ENCODE measurements at places on chromosomes 7 and 10.

DNA sequence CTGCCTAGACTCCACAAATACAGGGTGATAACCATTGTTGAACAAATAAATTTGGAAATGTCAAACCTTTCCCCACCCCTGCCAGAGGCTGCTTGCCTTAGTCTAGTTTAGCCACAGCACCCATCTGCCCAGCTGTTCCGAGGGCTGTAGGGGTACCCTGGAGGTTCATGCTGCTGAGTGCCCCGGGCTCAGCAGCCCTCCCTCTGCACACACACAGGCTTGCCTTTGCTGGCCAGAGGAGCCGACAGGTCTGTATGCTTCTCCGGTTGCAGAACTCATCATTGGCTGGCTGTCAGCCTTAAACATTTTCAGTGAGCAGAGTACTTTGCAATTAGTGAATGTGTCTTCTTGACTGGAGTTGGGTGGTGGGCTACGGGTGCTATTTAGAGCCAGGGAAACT, 122.9 kb downstream of the NRF1 start:
- no peak for DNase-seq

DNA sequence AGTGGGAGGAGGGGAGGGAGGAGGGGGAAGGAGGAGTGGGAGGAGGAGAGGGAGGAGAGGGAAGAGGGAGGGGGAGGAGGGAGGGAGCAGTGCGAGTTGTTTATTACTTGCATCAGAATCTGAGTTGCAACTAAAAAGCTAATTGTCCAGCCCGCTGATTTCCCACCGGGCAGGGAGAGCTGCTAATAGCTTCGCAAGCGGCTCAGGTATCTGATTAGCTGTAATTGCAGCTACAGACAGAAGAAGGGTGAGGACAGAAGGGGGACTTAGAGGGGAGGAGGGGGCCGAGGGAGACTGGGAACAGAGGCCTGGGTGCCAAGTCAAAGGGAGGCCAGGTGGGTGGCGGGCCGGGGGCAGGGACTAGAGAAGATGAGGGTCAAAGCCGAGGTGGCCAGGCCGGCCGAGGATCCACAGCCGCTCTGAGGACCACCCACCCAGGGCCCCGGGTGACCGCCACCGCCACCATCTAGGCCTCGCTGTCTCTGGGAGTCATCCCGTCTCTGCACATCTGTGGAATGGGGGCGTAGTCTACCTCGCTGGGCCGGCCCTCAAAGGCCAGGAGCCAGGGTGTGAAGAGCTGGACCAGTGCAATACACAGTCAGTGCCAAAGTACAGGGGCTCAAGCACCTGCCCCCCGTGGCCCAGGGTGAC, 54.2 kb downstream of the MICALL2 start:
- no peak for DNase-seq

- DNase-seq, result no peak
Observed at GRCh38 chr7:142789441-142789840, 18.7 kb downstream of the PRSS2 start.

- no peak for DNase-seq
Observed at GRCh38 chr10:133420579-133420978, 3.8 kb downstream of the SPRN start.

- DNase-seq, result peak; percentile 39
Observed at GRCh38 chr10:33334805-33335550, 511 bp upstream of the NRP1 start.

GRCh38 chr7:66698652-66699205, 41.8 kb upstream of the RABGEF1 start:
- no peak for DNase-seq

GRCh38 chr10:77442699-77443189, 194.9 kb downstream of the KCNMA1 start:
- no peak for DNase-seq

- no peak for DNase-seq
Observed at GRCh38 chr10:110863361-110863760, 8.4 kb upstream of the PDCD4 start.

DNA sequence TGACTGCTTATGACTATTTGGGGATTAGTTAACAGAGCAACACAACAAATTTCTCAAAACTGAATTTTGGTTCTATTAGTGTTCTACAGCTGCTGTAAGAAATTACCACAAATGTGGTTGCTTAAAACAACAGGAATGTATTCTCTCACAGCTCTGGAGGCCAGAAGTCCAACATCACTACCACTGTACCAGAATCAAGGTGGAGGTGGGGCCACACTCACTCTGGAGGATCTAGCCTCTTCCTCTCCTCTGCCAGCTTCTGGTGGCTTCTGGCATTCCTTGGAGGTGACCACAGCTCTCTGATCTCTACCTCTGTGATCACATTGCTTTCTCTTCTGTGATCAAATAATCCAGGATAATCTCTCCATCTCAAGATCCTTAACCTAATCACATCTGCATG, 194.7 kb upstream of the BMPER start:
- DNase-seq, result no peak

- DNase-seq, result no peak
Observed at GRCh38 chr7:24715661-24716479, 41.4 kb downstream of the GSDME start.

- DNase-seq, result peak; percentile 53
Observed at GRCh38 chr7:87312215-87312865, 33.1 kb upstream of the CROT start.

- DNase-seq, result no peak
Observed at GRCh38 chr7:151249034-151249731, 689 bp upstream of the SMARCD3 start.

DNA sequence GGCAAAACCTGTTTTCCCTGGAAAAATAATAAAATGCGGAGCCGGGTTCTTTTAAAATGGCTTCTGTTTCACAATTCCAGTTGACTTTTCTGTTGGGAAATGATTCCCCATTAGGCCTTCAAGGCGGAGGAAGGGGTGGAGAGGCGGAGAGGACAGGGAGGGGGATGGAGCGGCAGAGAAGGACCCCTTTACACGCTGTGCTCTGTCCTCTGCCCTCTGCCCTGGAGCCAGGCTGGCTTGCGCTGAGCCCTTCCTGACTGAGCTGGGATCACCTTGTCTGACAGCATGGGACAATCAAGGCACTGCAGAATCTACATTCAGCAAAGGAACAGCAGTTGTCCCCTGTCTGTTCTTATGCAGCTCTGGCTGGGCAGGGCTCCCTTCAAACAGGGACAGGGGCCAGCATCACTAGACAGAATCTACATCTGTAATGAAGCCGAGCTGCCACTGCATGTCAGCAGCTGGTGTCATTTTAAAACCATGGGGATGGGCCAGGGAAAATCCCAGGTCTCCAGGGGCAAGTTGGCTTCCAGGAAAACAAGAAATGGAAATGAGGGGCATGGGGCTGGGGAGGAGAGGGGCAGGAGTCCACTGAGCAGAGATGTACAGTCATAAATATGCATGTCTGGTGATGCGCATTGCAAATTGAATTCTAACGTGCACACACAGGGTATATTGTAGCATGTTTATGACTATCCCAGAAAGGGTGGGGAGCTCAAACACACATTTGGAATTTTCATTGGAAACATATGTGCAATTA, 120.0 kb downstream of the MKX start:
- no peak for DNase-seq

DNA sequence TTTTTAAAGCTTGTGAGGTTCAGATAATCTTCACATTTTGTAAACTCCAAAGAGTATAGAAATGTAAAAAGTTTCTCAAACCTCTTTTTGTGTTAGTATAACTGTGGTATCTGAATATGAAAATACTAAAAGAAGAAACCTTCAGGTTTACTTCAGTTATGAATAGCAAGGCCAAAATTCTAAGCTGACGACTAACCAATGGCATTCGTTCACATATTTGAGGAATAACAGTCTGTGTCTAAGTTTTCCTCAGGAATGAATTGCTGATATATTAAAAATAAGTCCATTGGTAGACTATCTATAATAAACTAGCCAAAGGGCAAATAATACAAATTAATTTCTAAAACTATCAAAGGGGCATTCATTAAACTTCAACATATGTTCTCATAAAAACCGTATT, 206.0 kb downstream of the CXCL12 start:
- DNase-seq, result no peak

- DNase-seq, result no peak
Observed at GRCh38 chr7:20359341-20359963, 28.8 kb downstream of the ITGB8 start.

GRCh38 chr7:973312-973711, 2.0 kb downstream of the COX19 start:
- no peak for DNase-seq

Data from stimulated activated CD4-positive, alpha-beta T cell treated with anti-CD3 and anti-CD28 coated beads, Interleukin-4, amount 100 ng/mL, for 4 hours (primary cell).